ENCODE measurements at places on chromosomes 4 and X.

- no peak for DNase-seq
These were observed 113.0 kb downstream of the AMELX start for GRCh38 chrX:11406109-11406765.

GRCh38 chrX:23331701-23332100 is 2.9 kb upstream of the PTCHD1 start:
- no peak for DNase-seq

DNA sequence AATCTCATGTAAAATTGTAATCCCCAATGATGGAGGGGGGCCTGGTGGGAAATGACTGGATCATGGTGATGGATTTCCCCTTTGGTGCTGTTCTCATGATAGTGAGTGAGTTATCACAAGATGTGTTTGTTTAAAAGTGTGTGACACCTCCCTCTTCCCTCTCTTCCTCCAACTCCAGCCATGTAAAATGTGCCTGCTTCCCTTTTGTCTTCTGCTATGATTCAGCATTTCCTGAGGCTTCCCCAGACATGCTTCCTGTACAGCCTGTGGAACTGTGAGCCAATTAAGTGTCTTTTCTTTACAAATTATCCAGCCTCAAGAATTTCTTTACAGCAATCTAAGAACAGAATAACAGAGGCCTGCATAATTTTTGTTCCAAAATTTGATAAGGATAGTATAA is 85.2 kb downstream of the ANAPC10 start:
- no peak for DNase-seq

DNA sequence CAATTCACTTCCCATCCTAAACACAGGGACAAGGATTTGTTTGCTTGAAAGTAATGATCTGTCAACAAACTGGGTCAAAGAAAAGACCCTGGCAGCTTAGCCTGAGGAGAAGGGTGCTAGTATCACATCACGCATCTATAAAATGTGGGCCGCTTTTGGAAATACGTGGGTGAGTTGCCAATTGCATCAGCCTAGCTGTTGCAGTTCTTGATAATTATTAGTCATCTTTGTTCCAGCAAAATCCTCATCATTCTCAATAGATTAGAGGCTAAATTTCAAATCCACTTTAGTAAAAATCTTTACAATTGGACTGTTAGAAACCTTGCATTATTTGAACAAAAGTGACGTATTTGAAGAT is 33.6 kb upstream of the TAPT1 start:
- no peak for DNase-seq

- DNase-seq: no peak
These were observed 56.3 kb downstream of the FHDC1 start for GRCh38 chr4:152992466-152992865.

DNA sequence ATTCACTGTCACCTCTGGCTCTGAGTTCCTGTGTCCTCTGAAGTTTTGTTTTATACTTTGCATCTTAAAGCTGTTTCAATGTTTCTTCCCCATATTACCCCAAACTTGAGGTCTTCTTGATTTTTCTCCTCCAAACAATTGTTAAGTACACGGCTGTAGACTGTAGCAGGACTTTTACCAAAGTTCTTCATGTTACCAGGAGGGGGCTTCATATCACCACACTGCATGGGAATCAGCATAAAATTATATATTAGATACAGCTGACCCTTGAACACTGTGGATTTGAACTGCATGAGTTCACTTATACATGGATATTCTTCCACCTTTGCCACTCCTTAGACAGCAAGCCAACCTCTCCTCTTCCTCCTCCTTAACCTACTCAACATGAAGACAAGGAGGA is 56.6 kb downstream of the SPATA18 start:
- no peak for DNase-seq

DNA sequence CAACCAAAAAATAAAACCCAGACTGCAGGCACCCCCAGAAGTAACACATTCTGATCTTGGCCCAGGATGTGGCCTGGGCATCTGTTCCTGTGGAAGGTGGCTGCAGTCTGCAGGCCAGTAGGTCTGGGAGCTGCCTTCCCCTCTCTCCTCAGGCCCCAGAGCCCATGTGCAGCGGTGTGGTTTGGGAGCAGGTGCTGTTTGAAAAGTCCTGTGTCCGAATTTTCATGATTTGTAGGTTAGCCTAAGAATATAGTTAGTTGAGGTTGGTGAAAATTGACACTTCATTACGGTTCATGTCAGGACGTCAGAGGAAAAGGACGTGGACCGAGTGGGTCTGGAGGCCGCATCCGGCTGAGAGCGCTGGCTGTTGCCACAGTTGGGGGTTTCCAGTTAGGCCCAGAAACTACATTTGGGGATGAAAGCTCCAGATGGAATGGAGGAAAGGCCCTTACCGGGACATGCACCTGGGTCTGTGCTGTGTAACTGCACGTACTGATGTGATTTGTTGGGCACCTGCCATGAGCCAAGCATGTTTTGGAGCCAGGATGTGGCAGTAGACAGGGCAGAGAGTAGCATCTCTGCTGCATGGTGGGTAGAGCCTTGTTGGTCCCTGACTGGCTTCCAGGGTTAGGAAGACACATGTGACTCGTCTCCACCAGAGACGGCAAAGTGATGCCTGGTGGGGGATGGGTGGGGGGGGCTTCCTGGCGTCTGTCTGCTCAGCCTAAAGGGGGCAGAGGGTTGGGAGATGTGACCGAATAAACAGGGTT is 21.7 kb upstream of the HGFAC start:
- no peak for DNase-seq

DNA sequence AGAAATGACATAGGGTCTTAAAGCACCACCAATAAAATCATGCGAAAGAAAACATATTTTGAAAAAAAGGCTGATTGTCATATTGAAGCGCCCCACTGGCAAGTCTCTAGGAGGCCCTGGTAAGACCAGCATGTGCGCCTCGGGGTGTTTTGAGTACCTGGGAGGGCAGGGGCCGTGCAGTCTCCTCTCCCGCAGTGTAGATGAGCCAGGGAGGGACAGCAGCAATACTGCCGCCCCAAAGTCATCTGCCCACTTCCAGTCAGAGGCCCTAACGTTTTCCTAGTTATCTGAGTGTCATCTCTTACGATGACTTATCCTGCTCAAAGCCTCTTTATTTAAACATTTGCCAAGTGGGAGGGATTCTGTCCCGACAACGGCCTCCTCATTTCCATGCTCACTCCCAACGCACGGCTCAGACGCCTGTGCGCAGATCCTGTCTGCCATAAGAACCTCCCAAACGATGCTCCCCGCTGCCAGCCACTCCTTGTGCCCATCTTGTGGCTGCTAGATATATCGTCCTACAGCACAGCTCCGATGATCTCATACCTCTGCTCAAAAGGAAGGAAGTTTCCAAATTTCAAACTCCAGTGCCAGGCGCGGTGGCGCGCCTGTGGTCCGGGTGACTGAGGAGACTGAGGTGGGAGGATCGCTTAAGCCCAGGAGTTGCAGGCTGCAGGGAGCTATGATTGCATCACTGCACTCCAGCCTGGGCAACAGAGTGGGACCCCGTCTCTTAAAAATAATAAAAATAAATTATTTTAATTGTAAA is 17.2 kb upstream of the SCRG1 start:
- DNase-seq: no peak

GRCh38 chrX:145735036-145735435 is 82.6 kb upstream of the SLITRK2 start:
- no peak for DNase-seq

DNA sequence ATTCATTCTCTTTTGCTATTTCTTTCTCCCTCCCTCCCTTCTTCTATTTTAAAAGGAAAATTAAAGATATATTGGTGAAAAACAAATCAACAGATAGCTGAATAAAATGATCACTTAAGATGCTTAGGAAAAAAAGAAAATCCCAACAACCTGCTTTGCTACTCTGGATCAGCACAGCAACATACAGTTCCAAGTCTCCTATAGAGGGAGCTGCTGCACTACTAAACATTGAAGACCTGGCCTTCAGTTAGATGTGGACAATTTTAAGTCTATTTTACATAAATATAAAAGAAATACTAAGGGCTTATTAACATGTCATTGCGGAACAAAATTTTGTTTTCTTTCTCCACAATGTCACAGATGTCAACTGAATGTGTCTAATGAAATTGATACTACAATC is 226.4 kb downstream of the MAGEB5 start:
- DNase-seq: no peak

DNA sequence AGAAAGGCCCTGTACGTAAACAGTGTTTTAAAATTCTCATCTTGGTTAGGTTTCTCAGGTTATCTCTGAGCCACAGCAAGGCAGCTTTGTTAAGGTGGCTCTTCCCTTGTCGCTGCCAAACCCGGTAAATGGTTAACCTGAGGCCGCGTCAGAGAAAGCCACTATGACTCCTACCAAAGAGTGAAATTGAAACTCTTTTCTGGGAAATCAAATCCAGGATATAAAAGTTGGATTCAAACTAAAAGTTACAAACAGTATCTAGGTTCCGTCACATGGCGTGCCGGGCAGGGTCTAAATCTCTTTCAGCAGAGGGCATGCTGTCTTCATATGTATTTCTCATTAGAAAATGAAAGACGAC is 433 bp downstream of the MMAA start:
- DNase-seq: no peak

GRCh38 chr4:36243355-36244256 is 708 bp downstream of the ARAP2 start:
- DNase-seq: no peak

DNA sequence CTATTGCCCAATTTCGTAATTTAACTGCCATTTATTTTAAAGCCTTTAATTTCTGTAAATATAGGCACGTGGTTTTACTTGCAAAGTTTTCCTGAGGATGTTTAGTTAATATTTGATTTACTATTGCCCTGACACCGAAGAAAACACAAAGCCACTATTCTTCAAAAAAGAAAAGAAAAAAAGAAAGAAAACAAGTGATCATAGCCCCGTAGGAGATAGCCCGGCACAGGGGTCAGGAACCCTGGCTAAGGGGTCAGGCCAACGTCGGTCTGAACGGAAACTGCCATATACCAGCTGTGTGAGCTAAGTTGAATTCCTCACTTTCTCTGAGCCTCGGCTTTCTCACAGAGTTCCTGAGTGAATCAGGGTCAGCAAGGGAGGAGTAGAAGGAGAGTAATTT is 17.7 kb upstream of the LAMP2 start:
- no peak for DNase-seq

DNA sequence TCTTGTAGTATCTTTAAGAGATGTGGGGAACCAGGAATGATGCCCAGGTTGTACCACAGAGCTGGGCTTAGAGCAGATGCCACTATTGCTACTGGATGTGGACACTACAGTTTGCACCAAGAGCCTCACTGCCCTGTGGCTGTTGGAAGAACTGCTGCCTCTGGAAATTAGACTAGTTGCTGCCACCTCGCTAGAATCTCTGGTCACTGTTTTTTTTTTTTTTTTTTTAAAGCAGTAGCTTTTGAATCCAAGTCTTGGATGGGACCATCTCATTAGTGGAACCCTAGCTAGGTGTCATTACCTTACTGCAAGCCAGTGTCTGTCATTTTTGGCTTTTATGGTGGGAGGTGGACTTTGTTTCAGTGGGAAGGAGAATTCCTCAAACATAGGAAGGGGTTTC is 105.5 kb downstream of the ARHGAP10 start:
- DNase-seq: no peak

DNA sequence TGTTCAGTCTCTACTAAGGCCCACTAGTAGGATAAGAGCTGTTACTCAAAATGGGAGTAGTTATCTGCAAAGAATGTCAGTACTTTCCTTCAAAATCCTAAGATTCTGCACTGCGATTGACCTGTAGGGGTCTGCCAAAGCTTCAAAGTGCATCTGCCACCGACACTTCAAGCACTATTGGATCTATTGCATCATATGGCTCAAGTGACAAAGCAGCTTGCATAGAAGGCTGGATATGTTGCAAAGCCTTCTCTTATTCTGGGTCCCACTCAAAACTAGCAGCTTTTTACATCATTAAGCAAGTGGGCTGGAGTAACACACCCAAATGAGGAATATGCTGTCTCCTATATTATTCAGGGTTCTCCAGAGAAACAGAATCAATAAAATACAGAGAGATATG is 115.4 kb upstream of the EMCN start:
- no peak for DNase-seq

DNA sequence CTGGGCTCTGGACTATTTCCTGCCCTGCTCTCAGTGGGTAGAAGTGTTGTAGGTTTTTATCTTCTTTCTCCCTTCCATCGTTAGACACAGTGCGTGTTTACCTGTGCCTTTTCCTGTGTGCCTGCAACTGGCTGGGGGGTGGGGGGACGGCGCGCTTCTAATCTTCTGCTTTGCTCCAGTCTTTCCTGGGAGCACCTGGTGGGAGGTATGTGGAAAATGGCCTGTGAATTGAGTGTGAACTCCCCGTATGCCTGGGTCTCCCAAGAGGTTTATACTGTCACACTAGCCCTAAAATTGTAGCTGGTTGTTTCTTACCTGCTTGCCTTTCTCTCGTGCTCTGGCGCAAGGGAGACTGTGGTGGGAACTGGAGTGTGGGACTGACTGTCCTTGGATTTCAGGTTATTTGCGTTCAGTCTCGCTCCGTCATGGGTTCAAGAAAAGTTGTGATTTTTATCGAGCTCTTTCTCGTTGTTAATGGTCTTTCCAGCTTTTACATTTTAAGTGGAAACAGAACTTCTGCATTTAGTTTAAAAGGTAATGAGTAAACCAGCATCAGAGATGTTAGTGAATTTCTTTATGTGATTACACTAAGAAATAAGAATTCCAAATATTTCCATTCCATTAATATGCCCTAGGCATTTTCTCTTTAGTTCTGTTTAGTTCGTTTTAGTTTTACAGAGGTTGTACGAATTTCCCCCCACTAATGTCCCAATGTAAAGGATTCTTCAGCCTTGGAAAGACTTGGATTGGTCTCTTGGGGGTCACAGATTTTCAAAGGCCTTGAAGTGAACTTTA is 15.3 kb downstream of the MRPL1 start:
- no peak for DNase-seq

- no peak for DNase-seq
These were observed 36.1 kb downstream of the GSPT2 start for GRCh38 chrX:51779306-51779705.

- DNase-seq: no peak
These were observed 171.1 kb downstream of the PALLD start for GRCh38 chr4:168667921-168668320.

GRCh38 chr4:177116161-177116560 is 193.5 kb upstream of the NEIL3 start:
- no peak for DNase-seq

DNA sequence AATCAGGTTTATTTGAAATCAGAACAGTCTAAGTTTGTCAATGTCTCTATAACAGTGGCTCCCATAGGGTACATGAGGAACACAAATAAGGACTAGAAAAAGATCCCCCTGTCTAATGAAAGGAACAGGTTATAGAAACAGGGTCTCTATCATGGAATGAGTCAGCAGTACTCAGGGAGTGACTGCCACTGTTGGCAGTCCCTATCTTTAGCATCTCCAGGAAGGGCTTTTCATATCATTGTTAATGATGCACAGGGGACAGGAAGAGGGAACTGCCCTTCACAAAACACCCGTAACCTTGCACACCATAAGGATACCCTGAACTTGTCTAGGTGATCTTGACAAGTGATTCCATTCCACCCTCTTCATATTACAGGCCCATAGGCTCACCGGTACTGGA is 38.5 kb upstream of the SMIM10L2A start:
- no peak for DNase-seq

Measured in NCI-H1048 (cell line).